Posterior vena cava (tissue), 2 donors: ENCODE measurements at places on chromosomes 11 and 22. TPM values are rescaled to one million over a fixed set of nuclear protein-coding genes. Genes with fewer than 3 reads are reported as not detected.

GRCh38 chr11:112255067-112255720, 5.5 kb downstream of the PLET1 start:
- no peak for DNase-seq

DNA sequence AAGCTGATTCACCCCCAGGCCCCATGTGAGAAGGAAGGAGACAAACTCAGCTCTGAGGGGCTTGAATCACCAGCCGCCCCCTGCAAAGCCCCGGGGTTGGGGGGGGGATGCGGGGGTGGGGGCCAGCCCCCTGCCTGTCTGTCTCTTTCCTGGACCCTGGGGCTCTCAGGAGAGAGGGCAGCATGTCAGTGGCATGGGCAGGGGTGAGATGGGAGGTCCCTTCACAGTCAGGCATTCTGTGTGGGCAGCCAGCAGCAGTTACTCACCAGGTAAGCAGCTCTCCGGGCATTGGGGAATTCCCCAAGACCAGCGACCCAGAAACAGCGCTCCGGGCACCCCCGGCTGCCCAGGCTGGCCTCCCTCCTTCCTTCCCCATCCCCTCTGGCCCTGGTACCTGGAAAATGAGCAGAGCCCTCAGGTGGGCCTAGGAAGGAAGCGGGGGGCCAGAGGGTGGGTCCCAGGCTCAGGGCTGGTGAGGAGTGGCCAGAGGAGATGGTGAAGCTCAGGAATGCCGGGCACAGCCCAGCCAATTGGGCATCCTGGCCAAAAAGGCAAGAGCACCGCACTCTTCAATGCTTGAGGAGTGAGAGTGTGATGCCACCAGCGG, 4.2 kb upstream of the LIF start:
- DNase-seq, result no peak

The P2RY2 gene
- 0.74 TPM for total RNA-seq

GRCh38 chr11:12112750-12113149, 2.4 kb downstream of the MICAL2 start:
- DNase-seq, result no peak

DNA sequence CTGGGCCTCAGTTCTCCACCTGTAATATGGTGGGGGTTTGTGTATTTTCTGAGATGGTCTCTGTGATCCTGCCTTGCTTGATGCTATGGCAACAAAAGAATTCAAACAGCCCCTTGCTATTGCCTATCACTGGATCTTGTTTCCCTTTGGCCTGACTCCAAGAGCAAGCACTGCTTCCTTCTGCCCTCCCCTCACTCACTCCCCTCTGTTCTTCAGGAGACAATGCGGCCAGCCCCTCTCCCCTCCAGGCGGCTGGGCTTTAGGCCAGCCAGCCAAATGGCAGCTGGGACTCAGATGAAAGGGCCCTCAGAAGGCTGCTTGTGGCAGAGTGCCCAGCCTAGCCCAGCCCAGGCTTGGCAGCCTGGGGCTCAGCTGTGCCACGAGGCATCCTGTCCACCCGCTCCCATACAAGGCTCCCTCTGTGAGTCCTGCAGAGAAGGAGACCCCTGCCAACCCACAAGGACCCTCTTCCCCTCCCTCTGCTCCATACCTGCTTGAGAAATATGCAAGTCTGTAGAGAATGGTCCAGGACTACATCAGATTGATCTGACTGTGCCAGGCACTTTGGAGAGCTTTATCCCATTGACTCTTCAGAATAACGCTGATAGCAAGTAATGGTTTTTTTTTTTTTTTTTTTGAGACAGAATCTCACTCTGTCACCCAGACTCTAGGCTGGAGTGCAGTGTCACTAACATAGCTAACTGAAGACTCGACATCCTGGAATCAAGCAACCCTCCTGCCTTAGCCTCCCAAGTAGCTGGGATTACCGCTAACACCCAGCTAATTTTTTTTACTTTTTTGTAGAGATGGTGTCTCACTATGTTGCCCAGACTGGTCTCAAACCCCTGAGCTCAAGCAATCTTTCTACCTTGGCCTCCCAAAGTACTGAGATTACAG, 7.6 kb upstream of the KCTD14 start:
- DNase-seq, result no peak

DNA sequence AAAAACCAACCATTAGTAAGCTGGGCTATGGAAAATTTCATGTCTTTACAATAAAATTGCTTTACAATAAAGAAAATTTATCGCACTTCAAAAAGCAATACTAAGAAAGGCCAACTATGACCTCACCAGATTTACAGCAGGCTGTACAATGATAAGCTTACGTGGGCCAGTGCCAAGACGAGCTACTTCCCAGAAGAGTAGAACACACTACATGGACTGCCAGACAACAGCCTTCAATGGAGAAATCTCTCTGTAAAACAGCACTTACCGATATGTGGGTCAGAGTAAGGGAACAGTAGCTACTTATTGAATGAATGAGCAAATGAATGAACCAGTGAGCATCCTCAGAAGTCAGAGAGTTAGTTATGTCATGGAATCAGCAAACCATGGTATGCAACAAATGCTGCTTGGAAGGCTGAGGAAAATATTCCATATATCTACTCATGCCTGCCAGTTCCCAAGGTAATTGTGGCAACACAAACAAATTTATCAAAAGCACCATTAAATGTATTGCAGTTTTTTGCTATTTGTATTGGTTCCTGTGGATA, 74.4 kb downstream of the SLC36A4 start:
- no peak for DNase-seq

The CBLIF gene
- not detected for total RNA-seq

The RGL4 gene
- 0.24 TPM for total RNA-seq

- DNase-seq, result no peak
These were observed 457.3 kb upstream of the ISX start for GRCh38 chr22:34608540-34609115.

- DNase-seq, result no peak
These were observed 12.8 kb upstream of the CLPB start for GRCh38 chr11:72446929-72447769.

- DNase-seq, result no peak
These were observed 49.2 kb downstream of the CNTN5 start for GRCh38 chr11:99069856-99070444.

DNA sequence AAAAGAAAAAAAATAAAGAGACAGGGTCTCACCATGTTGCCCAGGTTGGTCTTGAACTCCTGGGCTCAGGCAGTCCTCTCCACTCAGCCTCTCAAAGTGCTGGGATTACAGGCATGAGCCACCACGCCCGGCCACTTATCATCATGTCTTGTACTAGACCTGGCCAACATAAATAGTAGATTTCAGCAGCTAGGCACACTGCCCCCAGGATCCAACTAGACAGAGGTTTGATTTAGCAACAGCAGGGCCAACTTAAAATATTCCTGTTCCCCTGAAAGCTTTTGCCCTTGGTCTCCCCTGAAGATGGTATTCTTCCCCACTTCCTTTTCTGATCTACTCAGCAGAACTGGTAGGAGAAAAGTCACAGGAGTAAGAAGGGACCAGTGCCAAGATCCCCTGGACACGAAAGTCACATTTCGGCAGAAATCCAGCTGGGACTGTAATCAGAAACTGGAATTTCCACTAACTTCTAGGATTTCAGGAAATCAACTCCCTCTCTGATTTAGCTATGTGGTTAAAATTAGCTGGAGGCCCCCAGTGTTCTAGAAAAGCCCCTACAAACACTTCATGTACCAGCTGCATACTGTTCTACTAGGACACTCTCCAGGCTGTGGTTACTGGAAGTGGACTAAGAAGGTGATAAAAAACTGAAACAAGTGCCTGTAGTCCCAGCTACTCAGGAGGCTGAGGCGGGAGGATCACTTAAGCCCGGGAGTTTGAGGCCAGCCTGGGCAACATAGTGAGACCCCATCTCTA, 8.9 kb upstream of the PPP2R1B start:
- DNase-seq, result peak; percentile 86

GRCh38 chr22:37880668-37881440, 25.2 kb upstream of the MICALL1 start:
- no peak for DNase-seq

The OR52H1 gene
- total RNA-seq, result 0.51 TPM

DNA sequence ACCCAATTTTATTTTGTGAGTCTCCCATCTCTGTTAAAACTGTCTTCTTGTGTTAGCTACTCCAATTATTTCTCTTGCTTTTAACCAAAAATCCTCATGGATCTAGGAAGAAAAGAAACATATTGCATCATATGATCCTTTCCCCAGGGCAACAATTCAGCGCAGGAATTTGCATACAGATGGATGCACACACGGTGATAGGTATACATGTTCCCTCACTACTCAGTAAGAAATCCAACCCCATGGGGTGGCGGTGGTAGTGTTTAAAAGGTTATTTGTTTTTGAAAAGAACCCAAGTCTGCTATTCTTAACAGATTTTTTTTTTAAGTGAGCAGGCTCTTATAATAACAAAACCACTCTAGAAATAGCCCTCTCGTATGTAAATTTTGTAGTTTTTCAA, 4.2 kb upstream of the SYN3 start:
- no peak for DNase-seq

GRCh38 chr22:22219140-22219996, 25.2 kb upstream of the VPREB1 start:
- no peak for DNase-seq

The LMF2 gene
- total RNA-seq, result 53.3 TPM

The MRGPRX4 gene
- not detected for total RNA-seq

The FAM181B gene
- total RNA-seq, result 0.42 TPM

GRCh38 chr11:16945671-16946469, 68.3 kb downstream of the PLEKHA7 start:
- no peak for DNase-seq

DNA sequence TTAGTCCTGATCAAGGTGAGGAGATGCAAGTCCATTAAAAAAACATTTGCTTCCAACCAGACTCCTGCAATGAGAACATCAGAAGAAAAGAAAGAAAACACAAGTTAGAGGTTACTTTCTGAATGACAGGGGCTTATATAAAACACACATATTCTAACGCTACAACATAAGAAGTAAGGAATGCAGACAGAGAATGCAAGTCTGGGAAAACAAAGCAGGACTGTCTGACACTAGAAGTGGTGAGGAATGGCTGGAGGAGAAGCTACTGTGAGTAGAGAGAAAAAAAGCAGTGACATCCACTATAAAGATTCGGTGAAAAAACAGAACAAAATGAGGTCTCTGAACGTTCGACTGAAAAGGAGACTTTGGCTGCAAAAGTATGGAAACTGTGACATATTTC, 12.3 kb downstream of the TMEM216 start:
- DNase-seq, result no peak

- DNase-seq, result no peak
These were observed 608.6 kb upstream of the KIRREL3 start for GRCh38 chr11:127609025-127609773.

- no peak for DNase-seq
These were observed 63.6 kb upstream of the EP300 start for GRCh38 chr22:41028841-41029240.

GRCh38 chr11:12853325-12853651, 155.8 kb upstream of the RASSF10 start:
- no peak for DNase-seq

The TMEM191B gene
- 1.2 TPM for total RNA-seq

The NELL1 gene
- total RNA-seq, result not detected

DNA sequence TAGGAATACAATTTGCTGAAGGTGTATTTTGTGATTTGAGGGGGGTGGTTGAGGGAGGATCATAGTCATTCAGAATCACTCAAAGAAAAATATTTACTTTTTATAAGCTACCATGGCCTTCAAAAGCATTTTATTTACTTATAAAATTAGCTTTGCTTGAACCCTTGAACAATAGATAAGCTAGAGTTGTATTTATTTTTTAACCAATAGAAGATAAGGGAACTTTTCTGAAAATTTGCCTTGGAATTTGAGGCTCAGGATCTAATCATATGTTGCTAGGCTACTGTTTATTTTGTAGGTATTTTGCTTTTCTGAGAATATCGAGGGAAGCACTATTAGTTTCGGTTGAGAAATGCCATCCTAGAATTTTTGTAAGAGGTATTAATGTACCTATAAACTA, 82.1 kb downstream of the EMSY start:
- no peak for DNase-seq

The OR51B5 gene
- total RNA-seq, result 0.51 TPM

The KCNJ1 gene
- total RNA-seq, result not detected

DNA sequence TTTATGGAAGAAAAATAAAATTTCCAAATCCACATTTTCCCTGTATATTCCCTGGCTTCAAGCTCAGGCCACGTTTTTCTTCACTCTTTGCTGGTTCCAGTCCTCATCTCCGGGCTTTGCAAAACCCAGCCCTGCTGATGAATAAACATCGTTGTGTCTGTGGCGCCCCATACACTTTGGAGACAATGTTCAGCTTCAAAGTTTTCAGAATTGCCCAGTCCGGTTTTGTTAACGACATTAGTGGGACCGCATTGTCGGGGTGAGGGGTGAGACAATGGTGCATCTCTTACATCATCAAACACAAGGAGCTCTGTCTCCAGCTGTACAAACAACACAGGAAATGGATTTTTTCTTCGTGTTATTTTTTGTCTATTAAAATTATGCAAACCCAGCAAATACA, 53.4 kb upstream of the HTATIP2 start:
- no peak for DNase-seq

- DNase-seq, result no peak
These were observed 41.5 kb upstream of the MYEOV start for GRCh38 chr11:69252490-69252837.

DNA sequence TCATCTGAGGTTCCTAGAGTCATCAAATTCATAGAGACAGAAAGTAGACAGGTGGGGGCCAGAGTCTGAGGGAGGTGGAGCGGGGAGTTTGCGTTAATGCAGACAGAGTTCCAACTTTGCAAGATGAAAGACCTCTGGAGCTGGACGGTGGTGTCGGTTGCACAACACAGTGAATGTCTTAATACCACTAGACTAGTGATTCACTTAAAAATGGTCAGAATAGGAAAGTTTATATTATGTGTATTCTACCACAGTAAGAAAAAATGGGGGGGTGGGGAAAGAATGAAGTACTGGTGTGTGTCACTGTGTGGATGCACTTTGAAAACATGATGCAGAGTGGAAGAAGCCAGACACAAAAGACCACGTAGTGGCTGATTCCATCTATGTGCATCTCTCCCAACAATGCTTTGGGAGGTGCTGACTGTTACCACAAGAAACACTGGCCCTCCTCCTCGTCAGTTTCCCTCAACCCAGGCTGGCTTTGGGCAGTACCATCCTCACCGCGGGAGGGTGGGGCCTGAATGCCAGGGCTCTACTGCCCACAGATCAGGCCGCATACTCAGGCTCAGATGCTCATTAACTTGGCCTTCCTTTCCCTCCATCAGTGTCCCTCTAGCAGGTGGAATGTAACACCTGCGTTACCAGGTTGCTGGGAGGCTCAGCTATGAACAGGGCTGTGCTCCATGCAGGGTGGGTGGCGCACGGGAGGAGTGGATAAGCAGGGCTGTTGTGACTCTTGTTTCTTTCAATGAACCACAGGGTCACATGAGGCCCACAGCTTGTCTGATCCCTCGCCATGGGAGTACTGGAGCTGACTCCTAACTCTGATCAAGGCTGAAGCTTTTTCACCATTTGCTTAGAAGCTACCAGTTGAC, 297.0 kb downstream of the CTTN start:
- DNase-seq, result no peak

- no peak for DNase-seq
These were observed 27.2 kb upstream of the KCNQ1OT1 start for GRCh38 chr11:2726964-2727363.
